ENCODE measurements at places on chromosomes 6 and 20.

- DNase-seq, result no peak
Observed at GRCh38 chr20:17205084-17205813, 21.6 kb upstream of the PCSK2 start.

GRCh38 chr20:54228841-54229240, 21.0 kb downstream of the PFDN4 start:
- no peak for DNase-seq

DNA sequence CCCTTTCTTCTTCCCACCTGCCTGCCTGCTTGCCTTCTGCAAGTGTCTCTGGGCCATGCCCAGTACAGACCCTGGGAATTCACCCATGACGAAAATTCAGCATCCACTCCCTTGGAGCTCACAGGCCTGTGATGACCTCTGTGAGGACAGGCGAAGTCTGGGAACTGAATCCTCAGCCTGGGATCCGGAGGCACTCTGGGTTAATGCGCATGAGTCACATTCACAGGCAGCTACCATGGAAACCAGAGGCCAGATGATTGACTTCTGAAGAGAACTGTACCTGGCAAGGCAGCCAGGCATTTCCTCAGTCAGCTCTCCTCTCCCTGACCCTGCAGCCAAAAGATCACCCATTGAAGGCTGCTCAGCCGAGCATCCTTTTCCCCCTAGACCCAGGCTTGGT, 41.0 kb downstream of the SLC9A8 start:
- no peak for DNase-seq

DNA sequence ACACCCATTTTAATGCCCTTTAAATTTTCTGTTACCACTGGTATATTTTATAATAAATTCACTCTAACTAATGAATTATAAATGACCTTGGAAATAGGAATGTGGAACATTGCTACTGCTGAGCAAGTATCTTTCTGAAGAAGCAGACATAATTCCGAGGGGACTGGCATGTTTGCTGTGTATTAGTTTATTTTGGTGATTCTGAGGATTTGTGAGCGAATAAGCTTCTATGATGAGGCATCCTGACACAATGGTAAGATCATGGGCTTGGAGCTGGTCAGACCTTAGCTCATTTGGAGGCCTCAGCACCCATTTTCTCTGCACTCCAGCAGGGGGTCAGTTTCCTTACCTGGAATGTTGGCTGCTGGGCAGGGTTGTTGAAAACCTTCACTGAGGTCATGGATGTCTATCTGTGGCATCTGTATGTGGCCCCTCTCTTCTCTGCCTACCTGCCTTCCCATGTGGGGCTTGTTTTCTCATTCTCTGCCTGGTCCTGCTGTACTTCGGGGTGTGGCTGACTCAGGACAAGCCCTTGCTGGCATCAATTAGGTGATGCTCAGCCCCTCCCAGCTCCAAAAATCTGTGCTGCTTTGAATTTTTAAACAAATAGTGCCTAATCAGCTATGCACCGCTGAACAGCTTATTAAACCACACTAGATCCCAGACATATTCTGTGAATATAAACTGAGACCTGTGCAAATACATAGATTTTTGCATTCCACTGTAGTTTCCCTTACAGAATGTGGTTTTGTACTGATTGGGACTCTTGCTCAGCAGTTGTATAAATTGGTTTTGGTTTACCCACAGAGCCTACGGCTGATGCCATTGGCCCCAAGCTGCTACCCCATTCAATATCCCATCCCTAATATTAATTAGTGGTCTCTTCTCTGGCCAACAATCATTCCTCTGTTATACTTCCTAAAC, 10.7 kb downstream of the ARID1B start:
- no peak for DNase-seq

DNA sequence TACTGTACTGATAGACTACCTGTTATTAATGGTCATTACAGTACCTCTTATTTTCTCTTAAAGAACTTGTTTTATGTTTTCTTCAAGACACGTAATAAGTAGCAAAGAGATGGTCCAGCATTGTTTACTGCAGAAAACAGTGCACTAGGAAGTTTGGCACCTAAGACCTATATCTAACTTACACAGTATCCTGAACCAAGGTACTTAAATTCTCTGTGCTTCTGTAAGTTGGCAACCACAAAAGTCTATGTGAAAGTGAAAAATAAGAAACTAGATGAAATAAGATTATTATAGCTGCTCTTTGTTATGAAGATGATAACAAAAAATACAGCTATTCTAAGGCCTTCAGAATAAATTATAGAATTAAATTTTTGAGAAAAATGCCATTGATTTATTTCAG, 411.7 kb upstream of the SOX4 start:
- DNase-seq, result no peak

GRCh38 chr20:57462781-57463180, 62.2 kb downstream of the CTCFL start:
- no peak for DNase-seq

DNA sequence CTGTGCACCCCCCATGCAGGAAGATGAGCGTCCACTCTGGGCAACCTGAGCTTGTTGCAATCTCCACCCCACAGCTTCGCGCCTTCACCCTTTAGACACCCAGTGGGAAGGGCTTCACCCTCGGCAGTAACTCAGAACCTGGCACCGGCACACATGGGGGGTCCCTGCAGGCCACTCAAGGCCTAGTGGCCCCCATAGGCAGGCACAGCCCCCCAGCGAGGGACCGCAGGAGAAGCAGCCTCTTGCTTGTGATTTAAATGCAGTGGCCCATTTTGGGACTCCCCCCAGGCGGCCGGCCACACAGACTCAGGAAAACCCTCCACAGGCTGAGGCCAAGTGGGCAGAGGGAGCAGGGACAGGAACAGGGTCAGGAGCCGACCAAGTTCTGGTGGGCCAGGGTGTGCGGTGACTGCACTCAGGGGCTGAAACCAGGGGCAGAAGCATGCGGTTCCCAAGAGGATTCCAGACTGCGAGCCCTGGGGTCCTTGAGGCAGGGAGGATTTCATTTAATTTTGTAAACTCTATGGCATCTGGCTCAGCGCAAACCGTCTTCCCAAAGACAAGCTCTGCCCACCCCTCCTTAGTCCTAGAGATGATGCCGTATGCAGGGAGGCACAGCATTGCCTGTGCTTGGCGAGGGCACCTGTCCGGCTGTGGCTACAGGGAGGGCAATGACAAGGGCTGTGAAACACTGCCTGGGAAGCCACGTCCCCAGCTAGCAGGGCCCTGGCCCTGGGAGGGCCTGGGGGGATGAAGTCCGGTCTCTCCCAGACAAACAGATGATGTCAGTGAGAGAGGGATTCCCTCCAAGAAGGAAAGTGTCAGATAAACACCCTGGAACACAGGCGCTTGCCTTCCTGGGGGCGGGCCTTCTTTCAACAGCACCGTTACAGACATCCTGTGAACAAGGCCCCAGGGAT, 52.9 kb upstream of the GPR31 start:
- DNase-seq, result no peak

- no peak for DNase-seq
Observed at GRCh38 chr6:99344289-99344688, 5.2 kb downstream of the FAXC start.

GRCh38 chr6:9083108-9083507, 647.8 kb upstream of the SLC35B3 start:
- no peak for DNase-seq

- DNase-seq, result no peak
Observed at GRCh38 chr20:40913224-40914185, 115.1 kb upstream of the TOP1 start.

- no peak for DNase-seq
Observed at GRCh38 chr6:37260040-37260439, 2.1 kb upstream of the TMEM217 start.

DNA sequence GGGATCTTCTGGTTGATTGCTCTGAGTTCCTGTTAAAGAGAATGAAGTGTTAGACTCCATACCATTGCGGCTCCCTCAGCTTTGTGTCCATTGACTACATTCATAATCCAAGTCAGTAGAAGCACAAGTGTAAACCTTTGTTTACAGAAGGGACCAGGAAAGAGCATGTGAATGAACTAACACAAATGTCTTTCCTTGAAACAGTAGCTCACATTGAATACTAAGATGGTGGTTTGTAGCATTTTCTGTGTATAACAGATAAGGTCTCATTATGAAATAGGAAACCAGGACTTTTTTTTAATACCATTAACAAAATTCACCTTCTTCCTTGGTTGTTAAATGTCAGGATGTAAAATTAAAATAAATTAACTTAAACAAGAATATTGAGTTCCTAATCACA, 8.4 kb downstream of the STXBP5 start:
- DNase-seq, result no peak

- no peak for DNase-seq
Observed at GRCh38 chr20:61461461-61461860, 209.4 kb downstream of the CDH4 start.

GRCh38 chr6:135311446-135312200, 130.5 kb downstream of the MYB start:
- peak; percentile 97 for DNase-seq
